ENCODE measurements at places on chromosomes 4 and X.
A peak's percentile ranks its signal among the peaks of the same experiment; 100 is the strongest.

- no peak for DNase-seq
Measured at GRCh38 chr4:8368998-8369397, 71.5 kb downstream of the ACOX3 start.

GRCh38 chr4:153963216-153963615 is 174.3 kb upstream of the SFRP2 start:
- DNase-seq, result no peak

GRCh38 chr4:180148737-180149136 is 2094.5 kb upstream of the TENM3 start:
- DNase-seq, result no peak

DNA sequence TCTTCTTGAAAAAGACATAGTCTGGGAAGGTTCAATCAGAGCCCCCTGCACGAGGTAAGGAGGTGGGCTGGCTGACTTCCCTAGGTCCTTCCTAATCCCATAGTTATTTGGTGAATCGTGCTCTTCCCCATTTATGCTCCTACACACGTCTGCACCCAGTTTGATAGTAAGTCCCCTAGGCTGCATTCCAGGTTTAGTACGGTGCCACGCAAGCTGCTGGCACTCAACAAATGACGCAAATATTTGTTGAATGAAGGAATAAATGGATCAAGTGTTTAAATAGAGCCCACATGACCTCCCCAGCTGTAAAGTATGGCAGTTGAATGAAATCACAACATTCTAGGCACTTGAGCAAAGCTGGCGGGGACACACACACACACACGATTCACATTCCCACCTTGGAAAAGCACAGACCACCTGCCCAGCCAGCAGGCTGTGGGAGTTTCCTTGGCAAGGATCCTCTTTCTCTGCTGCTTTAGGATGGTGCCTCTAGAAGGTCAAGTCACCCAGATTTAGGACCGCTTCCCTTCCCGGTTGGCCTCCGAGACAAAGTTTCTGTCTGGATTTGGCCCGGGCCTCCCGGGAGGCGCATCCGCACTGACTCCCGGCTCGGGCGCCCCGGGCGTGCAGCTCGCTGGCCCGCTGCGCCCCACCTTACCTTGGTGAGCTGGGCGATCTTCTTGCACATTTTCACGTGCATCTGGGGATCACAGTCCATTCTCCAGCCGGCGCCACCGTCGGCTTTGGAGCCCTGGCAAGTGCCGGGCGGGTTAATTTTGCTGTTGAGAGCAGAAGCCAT is 721 bp downstream of the FAM184B start:
- no peak for DNase-seq

GRCh38 chr4:31108762-31109161 is 388.6 kb downstream of the PCDH7 start:
- DNase-seq, result no peak

GRCh38 chrX:2188330-2188792 is 312.4 kb downstream of the DHRSX start:
- no peak for DNase-seq

DNA sequence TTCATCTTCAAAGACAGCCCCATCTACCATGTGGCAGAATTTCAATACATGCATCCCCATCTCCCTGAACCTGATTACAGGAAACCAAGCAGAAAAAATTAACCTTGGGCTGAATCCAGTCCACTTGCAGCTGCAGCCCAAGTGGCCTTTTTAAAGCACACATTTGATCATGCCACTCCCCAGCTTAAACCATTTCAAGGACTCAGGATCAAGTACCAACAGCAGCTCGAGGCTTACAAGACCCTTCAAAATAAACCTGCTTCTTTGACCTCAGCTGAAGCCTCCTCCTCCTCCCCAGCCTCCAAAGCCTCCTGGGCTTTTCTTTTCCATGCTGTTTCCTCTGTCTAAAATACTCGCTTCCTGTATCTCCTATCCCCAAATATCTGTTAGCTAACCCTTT is 50.7 kb upstream of the KIT start:
- DNase-seq, result no peak

DNA sequence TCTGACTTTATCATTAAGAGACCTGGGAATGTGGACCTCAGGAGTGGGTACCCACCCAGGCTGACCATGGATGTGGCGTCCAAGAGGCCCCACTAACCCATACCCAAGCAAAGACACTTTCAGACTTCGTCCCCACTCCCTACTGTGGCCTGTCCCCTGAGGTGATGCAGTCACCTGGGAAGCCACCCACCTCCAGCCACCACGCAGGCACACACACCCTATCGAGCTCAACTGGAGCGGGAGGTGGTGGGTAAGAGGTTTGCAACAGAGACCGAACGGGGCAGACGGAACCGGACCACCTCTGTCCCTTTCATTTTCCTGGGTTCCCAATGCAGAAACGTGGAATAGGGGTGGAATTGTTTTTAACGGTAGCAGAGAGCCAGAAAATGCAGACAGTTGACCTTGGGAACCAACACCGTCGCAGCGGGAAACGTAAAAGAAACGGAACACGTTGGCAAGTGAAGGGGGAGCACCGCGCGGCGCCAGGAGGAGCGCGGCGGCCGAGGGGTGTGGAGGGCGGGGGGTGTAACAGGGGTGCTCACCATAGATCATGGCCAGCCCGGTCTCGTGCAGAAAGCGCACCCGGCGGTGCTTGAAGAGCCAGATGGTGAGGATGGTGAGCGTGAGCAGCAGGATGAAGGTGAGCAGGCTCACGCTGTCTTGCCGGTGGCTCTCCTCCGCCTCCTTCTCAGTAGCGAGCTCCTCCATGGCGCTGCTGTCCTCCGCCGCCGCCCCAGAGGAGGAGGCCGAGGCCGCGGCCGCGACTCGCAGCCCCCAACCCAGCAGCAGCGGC is 559 bp downstream of the SLC9A7 start:
- DNase-seq, result no peak

- no peak for DNase-seq
Measured at GRCh38 chr4:113122066-113122465, 72.6 kb downstream of the ANK2 start.

DNA sequence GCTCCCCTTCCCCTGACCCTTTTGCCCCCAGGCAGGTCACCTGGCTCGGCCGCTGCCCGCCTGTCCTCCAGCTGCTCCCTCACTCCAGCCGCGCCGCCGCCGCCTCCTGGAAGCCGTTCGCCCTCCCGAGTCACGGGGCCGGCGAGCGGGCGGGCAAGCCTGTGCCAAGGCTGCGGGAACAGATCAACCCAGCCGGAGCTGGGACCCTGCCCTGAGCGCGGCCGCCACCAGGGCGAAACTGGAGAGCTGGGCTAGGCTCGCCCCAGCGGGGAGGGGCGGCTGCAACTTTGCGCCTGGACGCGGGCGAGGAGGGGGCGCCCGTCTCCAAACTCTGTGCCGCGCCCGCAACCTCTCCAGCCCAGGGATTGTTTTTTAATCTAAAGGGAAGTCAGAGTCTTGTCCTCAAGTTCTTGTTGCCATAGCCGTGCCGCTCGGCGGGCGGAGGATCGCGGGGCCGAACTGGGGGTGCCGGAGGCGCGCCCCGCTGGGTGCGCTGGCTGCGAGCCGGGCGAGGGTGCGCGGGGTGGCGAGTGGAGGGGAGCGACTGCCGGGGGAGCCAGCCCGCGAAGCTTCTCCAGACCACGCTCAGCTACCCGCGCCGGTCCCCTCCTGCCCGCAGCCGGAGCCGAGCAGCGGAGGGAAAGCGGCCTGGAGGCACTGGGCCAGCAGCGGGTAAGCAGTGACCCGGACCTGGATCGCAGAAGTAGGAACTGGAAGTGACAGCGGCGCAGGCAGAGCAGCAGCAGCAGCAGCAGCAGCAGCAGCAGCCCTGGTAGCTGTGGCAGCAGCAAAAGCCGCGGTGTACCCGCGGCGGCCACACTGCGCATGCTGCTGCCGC is 13.4 kb downstream of the ARHGEF6 start:
- peak; percentile 72 for DNase-seq

GRCh38 chrX:11530621-11531020 is 135.1 kb downstream of the ARHGAP6 start:
- DNase-seq, result no peak

DNA sequence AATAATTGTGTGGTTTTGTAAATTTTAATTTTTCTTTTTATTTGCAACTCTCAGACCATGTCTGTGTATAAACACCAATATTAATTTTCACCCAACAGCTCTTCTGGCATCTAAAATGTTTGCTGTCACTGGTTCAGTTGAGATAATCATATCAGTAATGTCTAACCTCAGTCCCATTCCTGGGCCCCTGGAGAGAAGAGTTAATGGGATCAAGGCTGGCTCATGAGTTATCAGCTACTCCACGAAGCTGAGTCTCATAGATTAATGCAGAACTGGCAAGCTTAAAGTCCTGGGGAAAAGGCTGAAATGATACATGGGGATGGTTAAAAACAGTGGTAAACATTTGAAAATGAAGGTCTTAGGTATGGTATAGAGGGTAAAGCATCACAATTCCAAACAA is 28.4 kb upstream of the TSPAN5 start:
- DNase-seq, result no peak

DNA sequence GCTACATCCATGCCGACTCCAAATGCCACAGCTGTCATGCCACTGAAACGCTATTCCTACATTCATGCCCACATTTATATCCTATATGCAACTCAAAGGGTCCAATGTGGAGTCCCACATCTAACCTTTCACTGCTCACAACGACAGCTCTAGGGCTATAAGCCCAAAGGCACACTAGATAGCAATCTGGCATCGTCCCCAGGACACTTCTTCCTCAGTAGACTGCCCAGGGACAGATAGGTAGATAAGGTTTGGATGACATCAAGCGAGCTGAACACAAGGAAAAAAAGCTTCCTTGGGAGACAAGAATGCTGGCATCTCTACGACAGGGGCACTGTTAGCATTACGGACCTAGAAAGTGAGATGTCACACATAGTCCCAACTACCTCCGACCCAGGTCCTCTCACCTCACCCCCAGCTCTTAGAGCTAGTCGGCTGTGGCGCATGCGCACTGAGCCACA is 685 bp downstream of the RAB9B start:
- no peak for DNase-seq

GRCh38 chr4:13930155-13930554 is 302.6 kb upstream of the BOD1L1 start:
- no peak for DNase-seq

GRCh38 chr4:184987493-184988031 is 30.7 kb upstream of the HELT start:
- no peak for DNase-seq

GRCh38 chr4:78057600-78058550 is 752 bp downstream of the FRAS1 start:
- DNase-seq, result peak; percentile 36

- DNase-seq, result peak; percentile 15
Measured at GRCh38 chr4:177118596-177118995, 191.1 kb upstream of the NEIL3 start.

DNA sequence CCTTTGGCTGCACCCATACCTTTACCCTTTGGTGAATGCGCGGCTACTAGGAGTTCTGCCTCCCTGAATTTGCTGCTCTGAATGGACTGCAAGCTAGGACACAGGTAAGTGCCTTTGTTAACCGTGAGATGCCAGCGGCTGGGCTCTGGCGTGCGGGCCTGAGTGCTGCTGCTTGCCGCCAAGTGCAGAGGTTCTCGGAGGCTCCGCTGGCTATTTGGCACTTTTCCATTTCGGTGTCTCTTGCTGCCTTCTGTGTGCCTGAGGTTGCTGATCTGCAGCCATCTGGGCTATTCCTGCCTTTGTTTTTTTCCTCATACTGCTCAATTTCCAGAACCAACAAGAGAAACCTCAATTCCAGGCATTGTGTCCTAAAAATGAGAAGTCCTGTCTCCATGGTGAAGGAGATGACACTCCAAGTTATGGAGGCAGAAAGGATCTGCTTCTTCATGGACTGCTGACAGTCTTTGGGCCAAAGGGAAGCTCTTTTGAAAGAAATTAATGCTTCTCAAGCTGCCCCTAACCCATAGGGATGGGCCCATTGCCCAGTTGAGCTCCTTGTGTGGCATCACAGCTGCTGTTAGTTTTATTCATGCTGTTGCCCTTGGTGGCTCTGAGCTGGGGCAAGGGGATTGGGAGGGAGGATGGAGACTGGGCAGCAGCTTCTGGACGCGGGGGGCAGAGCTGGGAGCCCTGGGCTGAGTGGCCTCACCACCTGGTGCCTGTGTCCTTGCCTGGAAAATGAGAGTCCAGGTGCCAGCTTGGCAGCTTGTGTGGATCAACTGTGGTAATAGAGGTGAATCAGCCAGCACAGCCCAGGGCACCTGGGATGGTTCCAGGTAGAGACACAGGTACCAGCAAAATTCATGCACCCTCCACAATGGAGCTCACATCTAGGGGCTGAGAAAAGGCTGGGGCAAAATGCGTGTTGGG is 3.8 kb upstream of the TBC1D14 start:
- DNase-seq, result no peak

GRCh38 chr4:164935363-164935762 is 42.1 kb downstream of the TRIM61 start:
- no peak for DNase-seq

GRCh38 chr4:41374490-41374889 is 117.8 kb downstream of the UCHL1 start:
- DNase-seq, result no peak

DNA sequence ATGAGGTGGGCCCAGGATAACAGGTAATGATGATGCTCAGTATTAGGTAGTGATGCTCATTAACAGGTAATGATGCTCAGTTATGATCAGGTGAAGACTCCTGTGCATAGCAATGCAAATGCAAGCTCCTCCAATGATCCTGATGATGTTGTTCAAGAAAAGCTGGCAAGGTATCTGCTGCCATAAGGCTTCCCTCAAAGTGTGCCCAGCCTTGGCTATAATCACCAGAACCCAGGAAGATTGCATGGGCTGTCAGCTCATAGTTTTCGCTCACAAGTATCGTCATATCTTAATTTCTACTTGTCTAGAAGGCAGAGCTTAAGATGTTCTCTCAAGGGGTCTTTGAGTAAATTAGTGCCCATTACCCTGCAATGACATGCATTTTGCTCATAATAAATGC is 366.2 kb upstream of the CLNK start:
- no peak for DNase-seq

GRCh38 chrX:119809185-119809666 is 17.8 kb upstream of the RPL39 start:
- no peak for DNase-seq
